Muscle of back (tissue), 13 donors: ENCODE measurements at places on chromosomes 12 and 14.

DNA sequence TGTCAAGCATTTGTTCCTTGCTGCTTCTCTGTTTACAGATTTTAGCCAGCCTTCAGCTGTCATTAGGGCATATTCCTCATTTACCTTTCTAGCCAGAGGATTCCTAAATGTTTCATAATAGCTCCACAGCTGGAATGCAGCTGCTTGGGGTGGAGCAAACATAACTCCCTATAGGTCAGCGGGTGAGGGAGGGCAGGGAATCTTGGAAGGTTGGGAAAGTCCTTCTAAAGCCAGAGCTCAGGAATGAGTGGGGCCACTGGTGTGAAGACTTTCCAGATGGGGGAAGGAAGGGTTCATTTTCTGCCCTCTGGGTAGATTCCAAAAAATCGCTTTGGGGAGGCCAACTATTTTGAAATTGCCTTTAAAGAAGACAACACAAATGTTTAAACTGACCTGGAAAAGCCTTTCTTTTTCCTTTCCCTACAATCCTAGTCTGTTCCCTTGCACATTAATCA is 16.3 kb upstream of the IRF2BPL start:
- no peak for DNase-seq

GRCh38 chr12:111448266-111448830 is 42.6 kb downstream of the SH2B3 start:
- no peak for DNase-seq

GRCh38 chr14:22556021-22556989 is 32.7 kb downstream of the DAD1 start:
- DNase-seq: no peak

DNA sequence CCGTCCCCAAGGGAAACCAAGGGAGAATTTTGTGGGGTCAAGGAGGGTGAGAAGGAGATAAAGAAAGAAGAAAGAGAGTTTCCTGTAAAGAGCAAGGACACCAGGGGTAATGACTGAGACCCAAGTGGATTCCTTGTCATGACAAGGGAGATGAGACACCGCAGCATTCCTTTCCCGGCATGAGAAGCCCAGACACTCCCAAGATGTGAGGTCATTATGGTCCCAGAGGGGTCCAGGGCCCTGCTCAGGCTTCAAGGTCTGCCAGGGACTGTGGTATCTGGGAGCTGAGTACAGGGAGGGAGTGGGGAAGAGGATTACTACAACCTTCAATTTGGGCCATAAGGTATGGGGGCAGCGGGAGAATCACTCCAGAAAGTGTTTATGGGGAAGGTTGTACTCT is 58.1 kb downstream of the SPTB start:
- no peak for DNase-seq

DNA sequence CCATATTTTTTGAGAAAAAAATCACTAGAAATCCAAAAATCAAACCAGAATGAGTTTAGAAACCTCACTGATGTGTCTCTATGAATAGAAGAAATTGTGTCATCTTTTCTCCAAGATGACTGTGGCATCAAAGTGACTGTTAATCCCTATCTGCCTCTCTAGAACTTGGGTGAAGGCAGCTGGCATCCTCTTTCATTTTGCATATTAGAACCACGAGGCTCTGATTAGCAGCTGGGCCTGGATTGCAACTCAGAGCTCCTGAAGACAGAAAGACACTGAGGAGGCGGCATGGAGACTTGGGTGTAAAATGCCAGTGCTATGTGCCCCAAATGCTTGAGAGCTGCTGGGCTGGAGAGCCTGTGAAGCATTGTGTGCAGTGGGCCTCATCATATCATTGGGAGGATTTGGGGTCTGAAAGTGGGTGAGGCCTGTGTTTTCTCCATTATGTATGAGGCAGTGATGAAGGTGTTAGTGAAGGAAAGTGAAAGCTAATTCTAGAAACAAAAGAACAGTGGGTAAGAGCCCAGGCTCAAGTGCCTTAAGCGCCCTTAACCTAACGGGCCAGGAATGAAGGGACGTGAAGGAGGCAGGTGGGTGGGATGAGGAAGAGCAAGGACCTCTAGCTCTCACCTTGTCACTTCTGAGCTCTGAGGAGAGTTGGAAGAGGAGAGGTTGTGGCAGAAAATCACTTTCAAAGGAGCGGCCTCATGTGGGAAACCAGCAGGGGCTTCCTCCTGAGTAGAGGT is 26.2 kb downstream of the NKX2-8 start:
- DNase-seq: no peak

DNA sequence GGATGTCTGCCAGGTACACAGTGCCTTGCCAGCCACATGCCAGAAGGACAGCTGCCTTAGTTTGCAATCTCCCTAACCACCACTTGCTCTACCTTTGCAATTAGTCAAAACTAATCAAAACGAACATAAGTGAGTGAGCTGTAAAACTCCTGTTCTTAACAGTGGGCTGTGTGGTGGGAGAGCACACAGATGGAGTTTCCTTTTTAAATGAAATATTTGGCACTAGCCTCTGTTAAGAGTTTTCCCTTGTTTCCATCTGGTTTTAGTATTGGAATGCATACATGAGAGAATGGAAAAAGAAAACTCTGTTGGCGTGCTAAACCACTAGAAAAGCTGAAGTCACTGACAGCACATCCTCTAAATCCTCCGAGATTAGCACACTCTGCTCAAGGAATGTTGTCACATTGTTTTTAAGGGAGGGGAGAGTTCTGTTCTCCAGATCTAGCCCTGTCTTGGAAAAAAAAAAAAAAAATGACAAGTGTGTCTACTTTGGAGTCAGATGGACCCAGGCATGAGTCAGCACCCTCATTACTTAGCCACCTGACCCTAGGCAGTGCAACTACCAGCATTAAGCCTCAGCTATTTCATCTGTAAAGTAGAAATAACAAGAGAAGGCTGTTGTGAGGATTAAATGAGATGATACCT is 83.9 kb downstream of the STXBP6 start:
- DNase-seq: peak; percentile 93

DNA sequence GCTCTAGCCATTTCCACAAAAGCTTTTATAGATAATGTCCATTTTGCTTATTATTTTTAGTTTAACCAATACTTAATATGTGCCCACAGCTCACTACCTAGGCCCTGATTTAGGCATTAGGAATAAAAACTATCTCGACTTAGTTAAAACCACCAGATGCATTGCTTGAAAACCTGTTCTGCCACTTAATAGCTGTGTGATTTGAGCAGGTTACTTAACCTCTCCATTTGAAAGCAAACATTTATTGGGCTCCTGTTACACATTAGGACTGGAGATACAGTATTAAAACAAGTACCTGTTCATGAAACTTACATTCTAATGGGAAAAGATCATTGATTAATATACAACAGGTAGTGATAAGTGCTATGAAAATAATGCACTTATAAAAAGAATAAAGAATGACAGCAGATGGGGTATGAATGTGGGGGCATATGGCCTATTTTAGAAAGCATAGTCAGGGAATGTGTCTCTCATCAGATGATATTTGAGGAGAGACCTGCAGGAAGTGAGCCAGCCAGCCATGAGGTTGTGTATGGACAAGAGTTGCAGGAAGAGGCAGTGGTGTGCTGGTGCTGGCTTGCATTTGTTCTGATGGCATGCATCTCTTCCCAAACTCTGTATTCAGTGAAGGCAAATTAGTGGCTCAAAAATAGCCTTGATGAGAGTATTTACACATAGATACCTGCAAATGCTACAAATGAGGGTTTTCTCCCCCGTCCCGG is 34.3 kb downstream of the NOPCHAP1 start:
- DNase-seq: no peak

DNA sequence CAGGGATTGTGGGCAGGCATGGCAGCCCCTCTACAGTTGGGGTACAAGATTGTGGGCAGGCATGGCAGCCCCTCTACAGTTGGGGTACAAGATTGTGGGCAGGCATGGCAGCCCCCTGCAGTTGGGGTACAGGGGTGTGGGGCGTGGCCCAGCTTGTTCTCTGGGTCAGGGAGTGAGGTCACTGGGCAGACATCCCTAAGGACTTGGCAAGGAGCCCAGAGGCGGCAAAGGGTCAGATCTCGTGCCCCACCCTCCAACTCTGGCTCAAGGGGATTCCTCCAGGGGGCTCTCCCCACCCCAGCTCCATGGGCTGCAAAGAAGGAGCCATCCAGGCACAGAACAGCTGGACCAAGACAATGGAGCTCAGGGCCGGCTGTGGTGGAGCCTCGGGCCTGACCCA is 25.8 kb upstream of the NUDT14 start:
- no peak for DNase-seq

DNA sequence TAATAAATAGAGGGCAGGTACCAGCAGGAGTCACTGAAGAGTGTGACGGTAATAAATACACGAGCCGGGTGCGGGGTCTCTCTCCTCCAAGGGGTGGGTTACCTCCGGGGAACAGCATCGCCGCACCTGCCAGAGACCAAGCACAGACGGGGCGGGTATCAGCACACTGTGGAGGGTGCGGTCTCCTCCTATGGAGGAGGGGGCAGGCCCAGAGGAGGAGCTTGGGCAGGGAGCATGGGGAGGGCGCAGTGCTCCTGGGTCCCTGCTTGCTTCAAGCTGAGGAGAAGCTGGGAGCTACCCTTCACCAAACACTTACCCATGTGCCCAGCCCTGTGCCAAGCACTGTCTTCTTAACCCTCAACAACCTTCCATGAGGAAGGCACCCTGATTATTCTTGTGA is 12.8 kb downstream of the PGF start:
- DNase-seq: no peak

DNA sequence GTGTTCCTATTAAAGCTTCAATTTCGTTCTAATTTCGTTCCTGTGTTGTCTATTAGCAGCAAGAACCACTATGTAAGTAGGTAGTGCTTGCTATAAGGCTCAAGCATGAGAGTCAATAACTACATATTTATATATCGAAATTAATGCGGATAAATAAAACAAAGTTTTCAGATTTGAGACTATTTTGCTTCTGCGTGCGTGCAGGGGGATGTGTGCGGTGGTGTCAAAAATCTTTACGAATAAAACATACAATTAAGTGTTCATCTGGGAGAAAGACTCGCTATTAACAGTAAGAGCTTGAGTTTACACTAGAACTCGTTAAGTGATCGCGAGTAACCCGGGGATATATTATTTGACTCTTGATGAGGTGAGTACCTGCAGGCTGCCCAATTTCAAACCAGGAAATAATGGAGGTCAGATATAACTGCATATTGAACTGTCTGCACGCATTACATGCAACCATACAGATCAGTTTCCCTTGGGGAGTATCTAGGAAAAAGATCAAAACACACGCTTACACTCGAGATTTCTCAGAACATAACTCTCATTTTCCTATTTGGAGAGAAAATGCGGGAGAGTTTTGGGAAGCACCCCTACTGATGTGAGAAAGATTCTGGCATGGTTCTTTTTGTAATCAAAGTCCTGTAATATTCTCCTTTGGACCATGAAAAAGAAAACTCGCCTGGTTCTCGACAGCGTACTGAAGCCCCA is 813 bp downstream of the TWF1 start:
- no peak for DNase-seq
